Activated T-cell treated with anti-CD3 and anti-CD28 coated beads, Interleukin-2, amount 50 U/mL, for 4 hours (primary cell): ENCODE measurements at places on chromosomes 1 and 21. TPM values are rescaled to one million over a fixed set of nuclear protein-coding genes. Genes with fewer than 3 reads are reported as not detected.

GRCh38 chr1:68015971-68016370 lies 34.5 kb downstream of the DIRAS3 start:
- no peak for DNase-seq

- no peak for DNase-seq
Measured at GRCh38 chr1:31742462-31743212, 21.5 kb downstream of the ADGRB2 start.

DNA sequence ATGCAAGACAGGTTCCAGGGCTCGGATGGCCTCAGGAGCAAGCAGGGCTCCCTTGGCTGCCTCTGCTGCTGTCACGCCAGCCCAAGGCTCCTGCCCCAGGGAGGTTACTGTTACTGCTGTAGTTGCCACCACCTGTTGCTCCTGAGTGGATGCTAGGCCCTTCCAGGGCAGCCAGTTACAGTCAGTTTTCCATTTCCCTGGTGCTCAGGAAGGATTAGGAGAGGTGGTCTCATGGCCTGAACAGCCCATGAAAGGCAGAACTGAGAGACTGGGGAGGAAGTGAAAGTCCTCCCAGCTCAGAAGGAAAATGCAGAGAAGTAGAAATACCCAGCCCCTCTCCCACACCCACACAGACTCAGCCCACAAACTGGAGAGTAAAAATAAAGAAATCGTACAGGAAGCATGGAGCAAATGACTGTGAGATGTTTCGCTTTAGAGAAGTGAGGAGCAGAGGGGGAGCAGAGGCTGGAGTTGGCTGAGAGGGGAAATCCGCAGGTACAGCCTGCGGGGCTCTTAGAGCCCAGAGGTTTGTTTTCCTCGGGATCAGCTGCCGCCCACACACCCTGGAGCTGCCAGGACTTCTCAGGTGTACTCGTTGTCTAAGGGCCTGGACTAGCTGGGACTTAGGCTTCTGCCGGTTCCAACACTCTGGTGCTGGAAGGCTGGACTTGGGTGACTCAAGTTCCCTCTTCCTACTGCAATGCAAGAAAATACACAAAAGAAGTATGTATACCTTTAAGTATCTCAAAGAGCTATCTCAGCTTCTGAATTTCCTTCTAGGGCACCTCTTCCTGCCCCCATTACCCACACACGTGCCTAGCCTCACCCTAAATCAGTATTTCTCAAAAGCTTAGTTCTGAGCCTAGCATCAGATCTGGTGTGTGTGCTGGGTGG lies 2.3 kb downstream of the IL6R start:
- peak; percentile 36 for DNase-seq

DNA sequence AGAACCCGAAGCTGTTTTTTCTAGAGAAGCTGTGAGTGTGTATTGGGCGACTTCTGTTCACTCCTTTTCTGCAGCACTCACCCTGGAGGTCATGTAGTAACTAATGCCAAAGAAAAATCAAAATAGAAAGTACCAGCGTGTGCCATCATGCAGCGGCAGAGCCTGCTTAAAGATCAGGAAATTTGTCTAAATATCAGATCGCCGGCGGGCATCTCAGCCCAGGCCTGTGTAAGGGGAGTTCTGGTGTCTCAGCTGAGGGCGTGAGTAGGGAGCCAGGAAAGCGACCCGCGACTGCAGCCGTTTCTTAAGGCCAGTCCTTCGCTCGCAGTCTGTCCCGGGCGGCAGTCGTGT lies 768 bp downstream of the EDARADD start:
- no peak for DNase-seq

DNA sequence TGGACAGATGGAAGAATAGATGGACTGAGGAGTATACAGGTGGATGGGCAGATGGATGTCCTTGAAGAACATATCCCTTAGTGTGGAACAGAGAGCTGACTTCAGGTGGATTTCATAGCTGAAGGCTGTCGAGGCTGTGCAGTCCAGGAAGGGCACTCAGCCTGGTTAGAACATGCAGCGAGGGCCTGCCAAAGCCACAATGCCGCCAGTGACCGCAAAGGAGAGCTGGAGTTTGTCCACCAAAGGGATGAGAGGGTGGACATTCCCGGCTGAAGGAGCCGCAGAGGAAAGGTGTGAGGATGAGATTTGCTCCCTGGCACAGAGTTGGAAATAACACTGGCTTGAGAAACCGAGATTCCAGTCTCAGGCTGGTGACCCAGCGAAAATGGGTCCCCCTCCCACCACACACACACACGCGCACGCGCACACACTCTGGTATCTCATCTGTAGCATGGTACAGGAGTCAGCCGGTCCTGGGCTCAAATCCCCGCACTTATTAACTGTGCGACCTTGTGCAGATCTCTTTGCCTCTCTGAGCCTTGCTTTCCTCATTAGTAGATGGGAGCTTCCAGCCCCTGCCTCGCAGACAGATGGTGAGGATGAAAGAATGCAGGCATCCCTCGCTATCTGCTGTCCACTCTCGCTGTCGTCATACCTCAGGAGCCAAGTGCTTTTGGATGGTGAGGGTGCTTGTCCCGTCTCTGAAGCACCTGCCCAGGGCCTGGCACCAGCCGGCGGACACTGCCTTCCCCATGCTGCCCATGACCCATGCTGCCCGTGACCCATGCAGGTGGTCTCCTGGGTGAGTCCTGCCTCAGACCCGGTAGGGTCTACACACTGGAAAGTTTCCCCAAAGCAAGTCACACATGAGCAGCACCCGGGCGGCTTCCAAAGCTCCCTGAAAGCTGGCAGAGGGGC lies 26.8 kb upstream of the EFHD2 start:
- DNase-seq, result no peak

DNA sequence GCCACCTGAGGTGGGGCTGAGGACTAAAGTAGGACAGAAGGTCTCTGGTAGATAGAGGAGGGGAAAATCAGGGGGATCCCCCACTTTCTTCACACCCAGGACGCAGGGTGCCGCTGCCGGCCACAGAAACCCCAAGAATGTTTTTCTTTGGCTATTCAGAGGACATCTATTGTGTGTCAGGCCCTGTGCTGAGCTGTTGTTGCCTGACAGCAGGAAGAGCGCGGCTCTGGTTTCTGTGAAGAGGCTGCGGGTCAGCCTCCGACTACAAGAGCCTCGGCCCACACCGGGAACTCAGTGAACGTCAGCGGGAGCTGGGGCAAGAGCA lies 407 bp upstream of the PIGV start:
- peak; percentile 59 for DNase-seq

DNA sequence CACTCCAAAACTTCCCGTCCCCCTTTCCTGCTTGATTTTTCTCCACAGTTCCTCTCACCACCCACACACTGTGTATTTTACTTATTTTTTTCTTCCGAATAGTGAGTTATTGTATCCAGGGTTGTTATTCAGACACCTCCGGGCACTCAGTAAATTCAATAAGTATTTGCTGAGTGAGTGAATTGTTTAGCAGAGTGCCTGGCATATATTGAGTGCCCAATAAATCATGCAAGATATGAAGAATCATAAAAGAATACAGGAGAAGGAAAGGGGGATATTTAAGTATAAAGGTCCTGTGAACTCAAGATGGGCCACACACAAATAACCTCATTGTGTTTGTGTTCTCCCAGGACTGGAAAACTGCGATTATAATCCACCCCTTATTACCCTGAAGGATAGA lies 139.9 kb downstream of the GALNT2 start:
- no peak for DNase-seq

DNA sequence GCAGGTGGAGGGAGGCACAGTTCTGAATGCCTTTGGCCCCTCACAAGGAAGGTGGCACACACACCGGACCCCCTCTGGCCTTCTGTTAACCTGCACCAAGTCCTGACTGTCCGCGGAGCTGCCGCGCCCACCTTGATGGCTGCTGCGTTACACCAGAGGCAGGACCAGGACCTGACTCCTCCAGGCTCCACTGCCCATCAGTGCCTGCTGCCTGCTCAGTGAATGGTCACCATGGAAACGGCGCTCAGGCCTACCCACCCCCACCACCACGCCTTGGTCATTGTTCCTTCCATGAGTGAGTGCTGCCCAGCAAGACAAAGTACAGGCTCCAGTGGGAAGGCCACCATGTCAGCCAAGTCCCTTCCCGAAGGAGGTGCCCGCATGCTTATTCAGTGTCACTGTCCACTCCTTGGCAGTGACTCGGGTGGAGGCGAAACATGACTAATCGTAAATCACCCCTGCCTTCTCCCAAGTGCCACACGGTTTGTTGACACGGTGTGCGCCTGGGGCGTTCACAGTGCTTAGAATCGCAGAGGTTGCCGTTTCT lies 57.3 kb downstream of the SLC37A1 start:
- DNase-seq, result no peak

DNA sequence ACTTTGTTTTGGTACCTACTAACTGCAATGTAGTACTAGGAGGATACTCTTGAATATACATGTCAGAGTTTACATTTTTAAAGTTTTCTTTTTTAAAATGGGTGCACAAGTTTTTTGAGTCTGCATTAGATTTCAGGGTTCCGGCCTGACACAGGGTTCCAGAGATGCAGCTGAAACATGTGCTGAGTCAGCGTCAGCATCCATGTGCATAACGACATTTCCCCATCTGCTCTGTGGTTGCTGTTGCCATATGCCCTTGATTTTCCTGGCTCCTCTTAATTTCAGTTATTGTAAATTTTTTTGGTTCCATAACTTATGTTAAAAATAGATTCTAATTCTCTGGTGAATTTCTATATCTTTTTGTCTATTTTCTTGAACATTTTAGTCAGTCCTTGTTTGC lies 12.3 kb upstream of the METTL13 start:
- no peak for DNase-seq

DNA sequence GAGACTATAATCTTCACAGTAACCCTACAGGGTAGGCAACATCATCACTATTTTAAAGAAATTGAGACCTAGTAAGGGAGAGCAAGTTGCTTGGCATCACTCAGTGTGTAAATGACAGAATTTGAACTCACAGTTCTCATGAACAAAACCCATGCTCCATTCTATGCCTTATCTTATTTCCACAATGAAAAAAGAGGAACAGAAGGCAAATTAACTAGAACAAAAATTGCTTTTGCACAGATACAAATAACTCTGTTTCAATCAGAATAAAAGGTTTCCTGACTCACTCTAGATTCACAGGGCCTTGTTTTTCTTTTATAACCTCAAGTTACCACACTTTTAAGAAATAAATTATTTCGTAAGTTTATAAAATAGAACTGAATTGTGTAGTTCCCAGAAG lies 90.1 kb downstream of the UCHL5 start:
- DNase-seq, result no peak

DNA sequence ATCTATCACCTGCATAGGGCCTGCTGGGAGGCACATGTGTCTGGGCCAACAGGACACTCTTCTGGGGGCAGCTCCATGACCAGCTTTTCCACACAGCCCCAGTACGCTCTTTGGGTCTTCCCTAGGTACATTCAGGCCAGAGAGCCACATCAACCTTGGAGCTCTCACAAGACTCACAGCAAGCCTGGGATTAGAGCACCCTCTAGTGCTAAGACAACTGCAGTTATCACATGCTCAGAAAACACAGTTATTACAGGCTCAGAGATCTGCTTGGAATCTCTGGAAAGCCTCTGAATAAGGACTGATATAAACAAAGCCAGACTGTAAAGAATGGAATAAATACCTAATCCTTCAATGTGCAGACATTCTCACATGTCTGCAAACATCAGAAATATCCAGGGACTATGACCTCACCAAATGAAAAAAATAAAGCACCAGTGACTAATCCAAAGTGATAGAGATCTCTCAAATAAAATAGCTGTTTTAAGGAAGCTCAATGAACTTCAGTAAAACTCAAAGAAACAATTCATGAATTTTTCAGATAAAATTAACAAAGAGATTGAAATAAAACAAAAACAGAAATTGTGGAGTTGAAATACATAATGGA lies 563.9 kb upstream of the NR5A2 start:
- no peak for DNase-seq

GRCh38 chr21:41682719-41683179 lies 84.1 kb downstream of the RIPK4 start:
- no peak for DNase-seq

- DNase-seq, result peak; percentile 27
Measured at GRCh38 chr1:241998412-241998921, 431 bp downstream of the MAP1LC3C start.

- DNase-seq, result no peak
Measured at GRCh38 chr1:17246971-17247370, 1.9 kb upstream of the PADI3 start.

Gene SLC6A9
- total RNA-seq, result 18.3 TPM

Gene KRTAP8-1
- total RNA-seq, result not detected

Gene PTPN7
- total RNA-seq, result 352 TPM

Gene NBPF10
- total RNA-seq, result 0.63 TPM
